Caki2 (cell line): ENCODE measurements at places on chromosomes 6 and 20. TPM values are rescaled to one million over a fixed set of nuclear protein-coding genes. Genes with fewer than 3 reads are reported as not detected.
A peak's percentile ranks its signal among the peaks of the same experiment; 100 is the strongest.

CNR1 gene
- 1.5 and 2.0 TPM in 2 replicates for total RNA-seq

ERMARD gene
- 9.6 and 22.8 TPM in 2 replicates for total RNA-seq

LINC00237 gene
- not detected in 2 replicates for total RNA-seq

SLC22A2 gene
- total RNA-seq = 0.10 TPM in 1 of 2 replicates, not detected in the other

PLCB1 gene
- 2.4 and 2.5 TPM in 2 replicates for total RNA-seq

GNRH2 gene
- not detected in 2 replicates for total RNA-seq

RHAG gene
- not detected in 2 replicates for total RNA-seq

DNA sequence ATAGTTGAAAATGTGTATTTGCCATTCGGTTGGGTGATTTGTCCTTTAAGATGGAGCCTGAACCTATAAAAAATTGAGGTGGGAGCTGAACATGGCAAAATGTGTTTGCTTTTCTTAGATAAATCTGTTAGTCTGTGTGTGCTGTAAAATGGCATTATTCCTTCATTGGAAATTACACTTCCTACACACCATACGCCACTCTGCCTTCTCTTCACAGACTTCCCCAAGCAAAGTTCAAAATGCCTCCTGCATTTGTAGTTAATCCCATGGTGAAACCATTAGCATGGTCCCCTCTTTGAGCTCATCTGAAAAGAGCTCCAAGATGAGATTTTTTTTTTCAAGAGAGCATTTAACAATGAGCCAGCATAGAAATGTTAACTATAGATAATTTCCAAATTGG lies 567 bp downstream of the ADTRP start:
- DNase-seq = no peak

GRCh38 chr6:159829526-159829925 lies 29.4 kb downstream of the PNLDC1 start:
- no peak for DNase-seq

- DNase-seq = peak; percentile 94
Measured at GRCh38 chr6:27478706-27479318, 5.9 kb upstream of the ZNF184 start.

DNA sequence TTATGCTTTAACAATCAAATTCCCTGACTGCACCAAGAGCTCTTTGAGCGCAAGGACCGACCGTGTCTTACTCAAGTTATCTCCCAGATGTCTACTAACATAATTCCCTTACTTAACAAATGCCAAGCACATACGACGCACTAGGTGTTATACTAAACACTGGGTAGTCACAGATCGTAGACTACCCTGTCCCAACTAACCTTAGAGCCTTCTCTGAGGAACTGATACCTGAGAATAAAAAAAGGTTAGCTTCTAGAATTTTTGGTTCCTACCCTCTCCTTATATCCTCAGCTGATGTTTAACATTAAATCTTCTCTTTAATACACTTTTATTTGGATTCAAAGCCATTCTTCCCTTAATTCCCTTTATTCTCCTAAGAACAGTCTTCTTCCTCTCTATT lies 38.5 kb downstream of the EPB41L2 start:
- DNase-seq = no peak

DNA sequence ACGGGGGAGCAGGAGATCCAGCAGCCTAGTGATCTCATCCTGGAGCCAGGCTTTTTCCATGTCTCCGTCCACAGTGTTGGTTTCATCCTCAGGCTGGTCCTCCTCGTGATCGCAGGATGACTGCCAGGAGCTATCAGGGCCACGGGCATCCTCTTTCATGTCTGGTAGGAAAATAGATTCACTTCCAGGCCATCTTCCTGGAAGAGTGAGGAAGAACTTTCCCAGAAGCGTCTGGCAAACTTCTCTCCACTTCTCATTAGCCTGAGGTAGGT lies 15.3 kb upstream of the SLC9A8 start:
- no peak for DNase-seq

GRCh38 chr20:58511861-58512260 lies 3.3 kb downstream of the APCDD1L start:
- DNase-seq = no peak

GRCh38 chr6:151379933-151380847 lies 11.2 kb downstream of the ZBTB2 start:
- no peak for DNase-seq

GRCh38 chr6:23246896-23247295 lies 677.5 kb downstream of the HDGFL1 start:
- no peak for DNase-seq

GRCh38 chr6:170271771-170272314 lies 19.0 kb downstream of the DLL1 start:
- no peak for DNase-seq

DNA sequence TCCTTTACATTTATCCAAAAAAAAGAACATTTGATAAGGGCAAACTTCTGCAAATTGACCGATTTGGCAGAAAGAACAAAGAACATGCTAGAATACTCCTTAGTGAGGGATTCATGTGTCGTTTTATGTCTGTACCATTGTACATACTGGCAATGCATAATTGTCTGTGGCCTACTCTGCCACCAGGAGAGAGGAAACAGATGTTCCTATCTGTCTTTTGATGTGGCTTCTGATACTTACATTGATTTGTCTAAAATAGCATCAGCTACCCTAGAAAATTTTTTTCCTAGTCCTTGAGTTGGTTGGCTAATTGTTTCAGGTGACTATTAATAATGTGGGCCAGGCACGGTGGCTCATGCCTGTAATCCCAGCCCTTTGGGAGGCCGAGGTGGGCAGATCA lies 654.1 kb downstream of the KIF16B start:
- no peak for DNase-seq

DNA sequence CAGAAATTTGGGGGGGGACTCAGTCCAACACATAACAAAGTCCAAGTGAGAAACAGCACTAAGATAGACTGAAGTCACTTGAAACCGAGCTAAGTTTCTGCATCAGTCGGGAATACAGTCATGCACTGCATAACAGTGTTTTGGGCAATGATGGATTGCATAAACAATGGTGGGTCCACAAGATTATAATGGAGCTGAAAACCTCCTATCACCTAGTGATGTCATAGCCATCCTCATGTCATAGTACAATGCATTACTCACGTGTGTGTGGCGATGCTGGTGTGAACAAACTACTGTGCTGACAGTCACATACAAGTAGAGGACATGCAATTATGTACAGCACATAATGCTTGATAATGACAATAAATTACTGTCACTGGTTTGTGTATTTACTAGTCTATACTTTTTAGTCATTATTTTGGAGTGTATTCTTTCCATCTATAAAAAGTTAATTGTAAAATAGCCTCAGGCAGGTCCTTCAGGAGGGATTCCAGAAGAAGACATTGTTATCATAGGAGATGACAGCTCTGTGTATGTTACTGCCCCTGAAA lies 154.5 kb upstream of the ECI2 start:
- DNase-seq = no peak

DNA sequence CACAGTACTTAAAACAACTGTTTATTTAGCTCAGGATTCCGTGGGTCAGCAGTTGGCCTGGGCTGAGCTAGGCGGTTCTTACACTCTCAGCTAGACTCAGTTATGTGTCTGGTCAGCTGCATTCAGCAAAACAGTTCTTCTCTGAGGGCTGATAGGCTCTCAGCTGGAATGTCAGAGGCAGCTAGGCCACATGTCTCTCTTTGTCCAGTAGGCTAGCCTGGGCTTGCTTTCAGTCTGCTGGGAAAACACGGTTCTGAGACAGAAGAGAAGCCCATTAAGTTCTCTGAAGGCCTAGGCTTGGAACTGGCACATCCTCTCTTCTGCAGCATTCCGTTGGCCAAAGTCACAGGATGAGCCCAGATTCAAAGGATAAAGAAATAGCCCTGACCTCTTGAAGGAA lies 65.6 kb downstream of the TULP4 start:
- DNase-seq = no peak

GRCh38 chr6:47073125-47074110 lies 31.3 kb upstream of the ADGRF1 start:
- DNase-seq = no peak

GRCh38 chr6:33627876-33628275 lies 6.8 kb downstream of the ITPR3 start:
- no peak for DNase-seq
